Fibroblast of the aortic adventitia (primary cell): ENCODE measurements at places on chromosomes 16 and 17. TPM values are rescaled to one million over a fixed set of nuclear protein-coding genes. Genes with fewer than 3 reads are reported as not detected.

GRCh38 chr17:43477832-43478634, 5.7 kb upstream of the DHX8 start:
- no peak for DNase-seq

STH gene
- total RNA-seq: not detected in 2 replicates

AURKB gene
- 5.7 and 31.8 TPM in 2 replicates for total RNA-seq

ZPBP2 gene
- total RNA-seq: not detected in 2 replicates

DNA sequence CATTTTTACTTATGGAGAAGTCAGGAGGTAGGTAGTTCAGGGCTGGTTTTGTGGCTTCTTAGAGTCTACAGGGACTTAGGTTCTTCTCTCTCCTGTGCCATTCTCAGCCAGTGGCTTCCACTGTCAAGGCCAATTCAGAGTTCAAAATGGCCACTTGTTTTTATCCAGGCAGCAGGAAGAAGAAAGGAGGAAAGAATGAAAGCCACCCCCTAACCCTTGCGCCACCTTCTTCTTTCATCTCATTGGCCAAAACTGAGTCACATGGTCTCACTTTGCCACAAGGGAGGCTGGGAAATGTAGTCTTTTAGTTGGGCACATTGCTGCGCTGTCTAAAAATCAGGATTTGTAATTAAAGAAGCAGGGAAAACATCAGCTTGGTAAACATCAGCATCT, 60.8 kb upstream of the MED9 start:
- peak; percentile 81 for DNase-seq

ALOX12 gene
- 0.65 TPM in 1 of 2 replicates, not detected in the other for total RNA-seq

GRCh38 chr17:10089196-10089804, 109.1 kb downstream of the GAS7 start:
- peak; percentile 57 for DNase-seq
